HuH-7 (cell line): ENCODE measurements at places on chromosomes 1 and 21.

- no peak for DNase-seq
Observed at GRCh38 chr1:44832056-44832705, 10.9 kb downstream of the PTCH2 start.

DNA sequence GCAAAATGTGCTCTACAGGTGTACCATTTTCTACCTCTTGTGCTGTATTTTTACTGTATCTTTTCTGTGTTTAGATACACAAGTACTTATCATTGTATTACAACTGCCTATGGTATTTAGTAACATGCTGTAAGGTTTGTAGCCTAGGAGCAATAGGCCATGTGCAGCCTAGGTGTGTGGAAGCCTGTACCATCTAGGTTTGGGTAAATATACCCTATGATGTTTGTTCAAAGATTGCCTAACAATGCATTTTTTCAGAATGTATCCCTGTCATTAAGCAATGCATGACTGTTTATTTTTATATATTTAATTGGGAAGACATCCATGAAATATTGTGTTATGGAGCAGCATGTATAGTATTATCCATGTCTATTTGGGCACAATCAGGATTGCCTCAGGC, 11.0 kb downstream of the ETV3L start:
- no peak for DNase-seq

DNA sequence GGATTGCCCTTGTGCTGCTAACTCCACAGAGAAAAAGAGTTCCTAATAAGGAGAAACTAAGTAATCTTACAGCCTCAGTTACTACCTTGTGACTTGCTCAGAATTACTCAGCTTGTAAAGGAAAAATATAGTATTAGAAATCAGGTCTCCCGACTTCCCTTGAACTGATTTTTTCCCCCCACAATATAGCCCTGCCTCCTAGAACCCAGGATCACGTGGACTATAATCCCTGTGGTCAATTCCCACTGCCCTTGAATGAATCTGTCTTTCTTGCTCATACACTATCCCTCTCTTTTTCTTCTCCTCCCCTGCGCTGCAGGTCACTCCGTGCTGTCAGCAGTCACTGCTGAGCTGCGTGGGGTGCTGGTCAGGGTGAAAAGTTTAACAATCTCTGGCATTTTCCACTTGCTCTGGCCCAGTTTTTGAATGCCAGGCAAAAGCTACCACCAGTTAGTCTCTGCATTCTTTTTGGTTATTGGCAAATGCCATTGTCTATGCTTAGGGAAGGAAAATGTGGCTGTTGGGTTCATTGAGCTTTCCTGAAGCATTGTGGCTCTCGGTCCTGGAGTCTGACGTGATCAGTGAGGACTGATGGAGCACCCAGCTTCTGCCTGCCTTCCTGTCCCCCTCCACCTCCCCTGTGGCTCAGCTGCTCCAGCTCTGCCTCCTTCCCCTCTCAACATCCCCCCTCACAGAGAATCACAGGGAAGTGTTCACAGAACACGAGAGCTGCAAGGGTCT, 1.9 kb upstream of the MYOC start:
- DNase-seq, result no peak

DNA sequence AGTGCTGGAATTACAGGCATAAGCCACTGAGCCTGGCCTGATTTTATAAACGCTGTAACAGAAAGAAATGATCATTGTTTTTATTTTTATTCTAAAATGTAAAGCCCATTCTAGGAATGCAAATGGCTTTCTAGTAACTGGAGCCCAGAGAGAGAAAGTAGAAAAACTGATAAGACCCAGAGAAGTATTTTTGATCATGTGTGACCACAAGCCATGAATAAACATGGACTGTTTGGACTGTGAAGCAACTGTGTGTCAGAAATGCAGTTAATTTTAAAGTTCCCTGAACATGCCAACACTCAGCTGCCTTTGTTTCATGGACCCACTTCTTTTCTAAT, 39.7 kb downstream of the EIF2B3 start:
- no peak for DNase-seq

- no peak for DNase-seq
Observed at GRCh38 chr1:174550296-174550695, 102.5 kb downstream of the GPR52 start.

DNA sequence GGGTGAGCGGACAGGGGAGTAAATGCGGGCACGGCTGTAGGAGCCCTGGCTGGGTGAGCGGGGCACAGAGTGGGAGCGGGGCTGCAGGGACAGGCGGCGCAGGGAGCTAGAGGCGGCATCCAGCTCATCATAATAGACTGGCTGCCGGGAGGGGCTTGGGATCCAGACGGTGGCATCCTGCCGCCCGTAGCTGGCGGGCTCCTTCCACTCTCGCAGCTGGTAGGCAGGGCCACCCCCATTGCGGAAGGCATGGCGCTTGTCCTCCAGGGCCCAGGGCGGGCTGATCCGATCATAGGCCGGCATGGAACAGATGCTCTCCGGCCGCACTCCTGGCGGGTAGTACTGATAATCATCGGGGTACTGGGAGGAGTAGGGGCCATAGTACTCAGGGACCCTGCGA, 43.7 kb upstream of the GOLT1A start:
- DNase-seq, result no peak

- DNase-seq, result peak; percentile 28
Observed at GRCh38 chr1:48109390-48110013, 112.3 kb upstream of the TRABD2B start.

DNA sequence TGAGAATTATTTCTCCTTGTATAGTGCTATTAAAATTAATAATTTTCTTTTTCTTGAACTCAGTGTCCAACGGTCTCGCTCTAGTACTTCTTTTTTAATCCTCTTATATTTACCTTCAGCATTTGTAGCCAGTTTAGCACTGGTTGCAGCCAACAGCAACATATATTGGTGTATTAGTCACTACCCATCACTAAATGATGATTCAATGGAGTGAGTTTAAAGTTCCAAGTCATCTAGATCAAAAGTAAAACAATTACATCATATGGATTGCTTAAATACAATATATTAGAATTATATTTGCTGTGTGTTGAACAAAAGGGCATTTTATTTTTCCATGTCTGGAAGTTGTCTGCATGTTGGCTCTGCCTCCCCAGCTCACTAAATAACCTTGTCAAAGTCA, 591.8 kb downstream of the ADGRL2 start:
- no peak for DNase-seq

GRCh38 chr1:218496561-218496960, 151.4 kb downstream of the TGFB2 start:
- DNase-seq, result no peak

DNA sequence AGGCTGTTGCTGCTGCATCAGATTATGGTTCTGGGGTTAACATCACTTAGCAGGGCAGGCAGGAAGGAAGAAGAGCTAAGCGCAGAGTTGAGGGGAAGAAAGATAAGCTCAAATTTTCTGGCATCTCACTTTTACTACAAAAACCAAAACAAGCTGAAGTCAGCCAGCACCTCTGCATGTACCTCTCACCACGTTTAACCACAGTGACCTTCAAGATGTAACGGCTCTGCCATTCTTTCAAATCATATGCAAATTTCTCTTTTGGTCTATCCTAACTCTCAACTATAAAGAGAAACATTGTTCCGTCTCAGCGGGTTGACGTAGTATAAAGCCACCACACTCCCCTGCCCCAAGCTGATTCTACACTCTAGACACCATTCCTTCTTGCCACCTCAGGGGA, 154.4 kb downstream of the OMA1 start:
- DNase-seq, result no peak

DNA sequence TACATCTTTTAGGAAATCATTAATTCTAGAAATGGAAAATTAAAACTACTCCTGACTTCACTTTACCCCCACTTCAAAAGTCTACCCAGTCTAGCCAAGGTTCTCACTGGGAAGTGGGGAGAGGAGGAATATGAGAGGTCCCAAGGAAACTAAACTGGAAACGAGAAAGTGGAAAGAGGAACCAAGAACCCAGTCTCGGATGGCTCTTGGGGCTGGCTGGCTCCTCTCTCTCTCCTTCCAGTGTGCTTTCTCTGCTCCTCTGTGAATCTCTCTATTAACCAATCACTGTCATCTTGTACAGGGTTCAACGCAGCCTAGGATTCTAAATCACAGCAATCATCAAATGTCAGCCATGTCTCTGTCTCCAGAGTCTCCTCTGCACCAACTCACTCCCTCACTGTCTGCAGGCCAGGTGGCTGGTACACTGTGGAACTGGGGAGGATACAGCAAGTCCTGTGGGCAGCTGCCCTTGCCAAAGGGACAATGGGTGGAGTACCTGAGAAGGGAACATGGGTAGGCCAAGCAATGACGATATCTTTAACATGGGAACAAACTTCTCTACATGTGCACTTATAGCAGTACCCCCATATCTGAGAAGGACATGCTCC, 33.7 kb downstream of the GNB1 start:
- DNase-seq, result no peak

- DNase-seq, result no peak
Observed at GRCh38 chr1:55584526-55585401, 369.6 kb upstream of the USP24 start.

DNA sequence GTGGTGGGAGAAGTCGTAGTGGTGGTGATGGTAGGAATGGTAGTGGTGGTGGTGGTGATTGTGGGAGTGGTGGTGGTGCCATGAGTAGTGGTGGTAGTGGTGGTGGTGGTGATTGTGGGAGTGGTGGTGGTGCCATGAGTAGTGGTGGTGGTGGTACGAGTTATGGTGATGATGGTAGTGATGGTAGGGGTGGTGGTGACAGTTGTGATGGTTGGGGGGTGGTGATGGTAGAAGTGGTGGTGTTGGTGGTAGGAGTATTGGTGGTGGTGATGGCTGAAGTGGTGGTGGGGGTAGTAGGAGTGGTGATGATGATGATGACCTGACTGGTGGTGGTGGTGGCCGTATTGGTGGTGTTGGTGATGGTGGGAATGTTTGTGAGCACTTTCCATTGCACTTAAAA, 107.1 kb downstream of the DISC1 start:
- DNase-seq, result no peak

- DNase-seq, result no peak
Observed at GRCh38 chr1:193729429-193729828, 543.0 kb upstream of the B3GALT2 start.

GRCh38 chr1:218983848-218984247, 189.8 kb upstream of the LYPLAL1 start:
- peak; percentile 35 for DNase-seq

- no peak for DNase-seq
Observed at GRCh38 chr21:42117967-42118780, 47.1 kb downstream of the UMODL1 start.

GRCh38 chr1:86068841-86069756, 87.5 kb downstream of the COL24A1 start:
- DNase-seq, result no peak

- no peak for DNase-seq
Observed at GRCh38 chr21:41573902-41574690, 66.1 kb upstream of the TMPRSS2 start.

- no peak for DNase-seq
Observed at GRCh38 chr1:44025816-44026215, 5.4 kb downstream of the SLC6A9 start.

DNA sequence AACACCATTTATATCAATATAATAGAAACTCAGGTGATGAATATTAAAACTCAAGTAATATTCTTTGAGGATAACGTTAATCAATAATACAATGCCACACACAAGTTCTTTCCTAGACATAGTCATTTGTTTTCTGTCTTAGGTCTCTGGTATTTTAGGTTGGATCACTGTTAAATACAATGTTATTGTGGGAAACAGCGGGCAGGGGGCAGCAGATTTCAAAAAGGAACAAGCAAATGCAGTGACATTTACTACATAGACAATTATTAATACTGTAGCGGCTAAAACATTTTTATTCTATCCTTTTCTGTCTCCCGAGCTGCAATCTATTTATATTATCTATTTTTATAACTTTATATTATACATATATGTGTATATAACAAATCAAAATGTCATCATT, 186.4 kb upstream of the ZNHIT6 start:
- peak; percentile 12 for DNase-seq

GRCh38 chr1:206479183-206480125, 9.2 kb downstream of the IKBKE start:
- peak; percentile 87 for DNase-seq

DNA sequence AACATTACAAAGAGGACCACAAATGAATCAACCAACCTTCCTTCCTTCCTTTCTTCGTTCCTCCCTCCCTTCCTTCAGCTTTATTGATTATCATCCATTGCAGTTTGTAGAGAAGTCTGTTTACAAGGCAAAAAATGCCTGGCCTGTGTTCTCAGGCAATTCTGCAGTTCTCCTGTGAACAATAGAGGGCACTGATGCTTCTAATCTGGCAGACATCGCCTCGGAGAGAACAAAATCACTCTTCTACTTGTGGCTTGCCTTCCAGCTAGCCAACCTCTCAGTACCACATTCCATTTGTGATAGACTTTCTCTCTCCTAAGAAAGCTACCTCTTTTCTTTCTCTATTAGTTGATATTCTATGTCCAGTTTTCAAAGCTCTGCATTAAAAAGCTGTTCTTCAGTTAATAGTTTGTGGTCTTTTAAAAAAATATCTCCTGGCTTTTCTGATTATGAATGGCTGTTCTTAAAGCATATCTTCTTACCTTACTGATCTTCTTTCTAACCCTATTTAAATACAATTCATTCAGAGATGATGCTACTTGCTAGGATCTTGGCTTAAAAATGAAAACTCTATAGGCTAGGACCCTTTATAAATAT, 26.9 kb upstream of the ESRRG start:
- DNase-seq, result peak; percentile 31

- no peak for DNase-seq
Observed at GRCh38 chr1:170290991-170291390, 145.2 kb downstream of the NTMT2 start.

DNA sequence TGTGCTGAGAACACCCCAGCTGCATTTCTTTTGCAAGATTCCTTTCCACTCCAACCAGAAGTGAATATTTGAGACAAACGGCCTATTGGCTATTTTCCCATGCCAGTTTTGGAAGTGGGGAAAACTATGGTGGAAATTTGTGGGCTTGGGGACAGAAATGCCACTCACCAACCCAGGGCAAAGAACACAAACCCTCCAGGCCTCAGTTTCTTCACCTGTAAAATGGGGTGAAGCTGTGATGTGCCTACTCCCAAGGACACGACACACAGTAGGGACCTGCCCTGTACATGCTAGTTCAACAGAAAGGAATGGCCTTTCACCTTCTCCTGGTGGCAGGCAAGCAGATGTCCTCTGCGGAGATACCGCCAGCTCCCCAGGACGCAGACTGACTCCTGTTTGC, 46.5 kb downstream of the SIM2 start:
- no peak for DNase-seq

- no peak for DNase-seq
Observed at GRCh38 chr1:7469255-7469938, 301.7 kb upstream of the VAMP3 start.

DNA sequence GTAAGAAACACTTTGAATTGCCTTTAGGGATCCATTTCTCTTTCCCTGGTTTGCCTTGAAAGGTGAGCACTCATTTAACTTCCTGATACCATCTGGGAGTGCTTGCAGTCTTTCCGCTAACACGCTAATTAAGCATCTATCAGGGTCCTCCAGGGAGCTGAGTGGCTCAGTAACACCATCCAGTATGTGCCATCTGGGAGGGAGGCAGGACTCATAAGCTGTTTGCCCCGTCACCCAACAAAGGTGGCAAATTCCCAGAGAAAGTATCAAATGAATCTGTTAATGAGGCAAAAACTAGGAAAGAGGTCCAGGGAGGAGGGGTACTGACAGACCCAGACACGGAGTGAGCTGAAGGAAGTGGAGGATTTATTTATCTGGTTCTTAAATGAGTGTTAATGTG, 430.9 kb downstream of the HLX start:
- DNase-seq, result no peak

- DNase-seq, result no peak
Observed at GRCh38 chr1:196142111-196142640, 466.1 kb downstream of the KCNT2 start.

- DNase-seq, result no peak
Observed at GRCh38 chr1:228987286-228987685, 252.0 kb downstream of the RHOU start.

GRCh38 chr21:37829447-37829846, 86.8 kb downstream of the KCNJ6 start:
- no peak for DNase-seq
